ENCODE measurements at places on chromosomes 1 and 21.

DNA sequence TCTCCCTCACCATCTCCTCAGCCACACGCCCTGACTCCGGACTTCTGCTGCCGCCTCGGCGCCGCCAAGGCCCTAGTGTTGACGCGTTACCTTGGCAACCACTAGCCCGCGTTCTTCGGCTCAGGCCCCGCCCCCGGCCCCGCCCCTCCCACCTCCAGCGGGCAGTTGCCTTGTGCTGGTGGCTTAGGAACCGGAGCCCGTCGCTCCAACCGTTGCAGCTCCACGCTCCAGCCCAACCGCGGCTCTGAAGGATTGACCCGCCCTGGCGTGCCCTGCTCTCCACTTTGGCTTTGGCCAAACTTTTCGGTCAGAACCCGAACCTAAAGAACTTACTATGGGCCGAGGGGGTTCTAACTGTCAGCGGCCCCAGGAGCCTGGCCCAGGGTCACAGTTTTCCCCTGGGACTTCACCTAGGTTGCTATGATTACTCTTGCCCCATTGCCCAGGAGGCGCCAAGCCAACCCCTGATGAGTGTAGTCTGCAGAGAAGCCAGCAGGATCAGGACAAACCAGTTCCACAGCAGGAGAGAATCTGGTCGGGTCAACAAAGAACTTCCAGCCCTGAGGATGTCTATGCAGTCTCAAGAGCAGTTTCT lies at the start of gene CFAP45:
Gene CFAP45, minus strand, starts transcription at position 80 of the 595 bp plus-strand sequence. Its CDS starts 67 bp downstream, at position 13.
- peak; percentile 35 for DNase-seq

DNA sequence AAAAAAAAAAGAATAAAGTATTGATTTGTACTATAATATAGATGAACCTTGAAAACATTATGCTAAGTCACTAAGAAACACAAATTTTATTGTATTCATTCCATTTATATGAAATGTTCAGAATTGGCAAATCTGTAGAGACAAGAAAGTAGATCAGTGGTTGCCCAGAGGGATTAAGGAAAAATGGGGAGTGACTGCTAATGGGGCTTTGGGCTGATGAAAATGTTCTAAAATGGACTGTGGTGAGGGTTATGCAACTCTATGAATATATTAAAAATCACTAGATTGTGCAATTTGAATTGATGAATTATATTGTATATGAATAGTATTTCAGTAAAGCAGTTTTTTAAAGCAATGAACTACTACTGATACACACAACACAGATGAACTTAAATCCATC lies 10.0 kb downstream of the GDAP2 start:
- DNase-seq: no peak

DNA sequence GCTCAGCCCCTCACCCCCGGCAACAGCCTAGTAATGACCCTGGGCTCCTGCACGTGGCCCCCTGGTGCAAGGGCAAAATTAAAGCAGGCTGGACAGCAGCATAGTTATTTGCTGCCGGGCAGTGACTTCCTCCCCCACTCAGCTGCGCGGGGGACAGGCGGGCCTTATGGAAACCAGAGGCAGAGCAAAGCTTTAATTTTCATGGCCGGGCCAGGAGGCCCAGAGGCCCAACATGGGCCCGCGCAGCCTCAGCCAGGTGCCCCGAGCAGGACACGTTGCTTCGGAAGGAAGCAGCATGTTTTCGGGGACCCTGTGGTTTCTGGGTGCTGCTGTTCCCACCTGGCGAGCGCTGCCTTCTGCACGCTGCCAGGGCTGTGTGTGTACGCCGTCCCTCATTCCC lies 89.9 kb upstream of the ARHGEF16 start:
- no peak for DNase-seq

- no peak for DNase-seq
Observed at GRCh38 chr1:109764561-109765482, 1.1 kb upstream of the EPS8L3 start.

DNA sequence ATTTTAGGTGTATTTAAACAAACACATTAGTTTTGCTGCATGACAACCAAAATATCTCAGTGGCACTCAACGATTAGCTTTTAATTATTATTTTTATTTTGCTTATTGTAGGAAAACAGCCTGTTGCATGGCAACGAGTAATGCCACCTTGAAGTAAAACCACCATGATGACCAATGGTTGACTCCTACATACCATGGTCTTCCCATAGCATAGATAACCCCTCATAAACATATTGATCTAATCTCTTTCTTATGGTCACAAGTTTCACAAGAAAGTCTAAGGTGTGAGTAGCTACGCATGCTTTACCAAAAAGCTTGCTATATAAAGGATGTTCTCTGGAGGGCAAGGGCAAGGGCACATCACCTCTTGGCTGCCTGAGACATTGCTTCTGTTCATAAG lies 61.5 kb upstream of the PTBP2 start:
- DNase-seq: no peak

DNA sequence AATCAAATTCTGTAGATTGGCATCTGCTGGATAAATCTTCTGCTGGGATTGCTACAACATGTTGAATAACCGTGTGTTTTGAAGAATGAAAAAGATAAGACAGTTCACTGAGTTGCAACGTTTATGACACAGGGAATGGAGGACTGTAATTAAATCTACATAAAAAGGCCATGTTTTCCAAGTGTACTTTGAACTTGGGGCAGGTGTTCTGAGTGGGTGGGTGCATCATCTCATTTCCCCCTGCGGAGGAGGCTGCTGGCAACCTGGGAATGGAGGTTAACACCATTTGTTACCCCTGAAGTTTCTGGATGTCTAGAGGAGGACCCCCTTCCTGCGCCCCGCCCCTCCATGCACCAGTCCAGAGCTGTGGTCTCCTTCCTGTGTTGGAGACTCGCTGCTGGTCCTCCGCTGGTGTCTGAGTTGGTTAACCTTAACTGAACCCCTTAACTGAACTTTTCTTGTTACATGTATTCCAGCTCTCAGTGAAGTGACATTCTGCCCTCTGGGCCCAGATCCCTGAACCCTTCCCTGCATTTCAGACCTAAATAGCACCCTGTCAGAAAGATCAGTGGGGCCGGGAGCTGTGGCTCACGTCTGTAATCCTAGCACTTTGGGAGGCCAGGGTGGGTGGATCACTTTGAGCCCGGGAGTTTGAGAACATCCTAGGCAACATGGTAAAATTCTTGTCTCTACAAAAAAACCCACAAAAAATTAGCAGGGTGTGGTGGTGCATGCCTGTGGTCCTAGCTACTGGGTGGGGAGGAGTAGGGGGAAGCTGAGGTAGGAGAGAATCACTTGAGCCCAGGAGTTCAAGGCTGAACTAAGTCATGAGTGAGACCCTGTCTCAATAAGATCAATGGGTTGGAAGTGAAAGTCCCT lies 31.8 kb downstream of the UCK2 start:
- DNase-seq: no peak

- DNase-seq: no peak
Observed at GRCh38 chr1:224045556-224045955, 68.4 kb upstream of the FBXO28 start.

DNA sequence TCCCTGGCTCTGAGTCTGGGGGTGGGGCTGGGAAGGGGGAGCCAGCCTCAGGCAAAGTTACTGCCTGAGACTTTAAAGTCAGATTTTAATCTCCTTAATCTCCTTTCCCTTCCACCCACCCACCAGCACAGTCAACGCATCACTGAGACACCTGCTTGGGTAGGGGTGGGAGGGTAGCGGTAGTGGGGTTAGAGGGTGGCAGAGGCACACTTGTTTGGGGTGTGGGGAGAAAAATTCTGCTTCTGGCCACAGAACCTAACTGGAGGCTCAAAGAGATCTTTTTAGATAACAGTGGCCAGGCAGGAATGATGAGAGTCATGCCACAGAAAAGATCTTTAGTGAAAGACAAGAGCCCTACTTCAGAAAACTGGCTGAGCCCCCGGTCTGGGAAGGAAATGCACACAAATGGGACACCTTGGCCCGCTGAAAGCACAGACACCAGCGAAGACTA lies 44.1 kb downstream of the CD247 start:
- peak; percentile 39 for DNase-seq

- no peak for DNase-seq
Observed at GRCh38 chr1:230818367-230818766, 50.0 kb downstream of the C1orf198 start.

DNA sequence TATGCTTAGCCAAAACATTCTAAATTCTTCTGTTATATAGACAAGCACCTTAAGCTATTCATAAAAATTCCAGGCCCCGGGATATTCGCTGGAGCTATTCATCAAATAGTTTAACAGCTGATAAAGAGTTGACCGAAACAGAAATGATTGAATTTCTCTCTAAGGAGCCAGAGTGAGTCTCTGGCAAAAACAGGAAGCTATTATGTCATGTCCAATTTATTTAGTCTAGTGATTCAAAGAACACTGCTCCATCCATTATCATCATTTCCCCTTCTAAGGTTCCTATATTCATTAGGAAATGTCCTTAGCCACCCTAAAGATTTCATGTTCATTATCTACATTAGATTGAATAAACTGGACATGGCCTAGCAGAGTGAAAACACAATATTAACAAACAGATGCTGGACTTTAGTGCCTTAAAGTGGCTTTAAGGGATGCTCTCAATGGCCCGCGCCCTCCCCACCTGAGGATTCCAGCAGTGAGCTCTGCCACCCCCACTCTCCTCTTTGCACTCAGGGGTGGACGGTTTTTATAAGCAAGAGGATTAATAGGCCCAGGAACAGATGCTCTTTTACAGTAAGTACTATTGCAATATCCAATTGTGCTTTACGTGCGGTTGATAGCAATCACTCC lies 122.1 kb upstream of the RGS1 start:
- DNase-seq: no peak

- no peak for DNase-seq
Observed at GRCh38 chr1:25856856-25857255, 2.4 kb downstream of the AUNIP start.

- DNase-seq: no peak
Observed at GRCh38 chr1:30603081-30603858, 120.1 kb downstream of the MATN1 start.

DNA sequence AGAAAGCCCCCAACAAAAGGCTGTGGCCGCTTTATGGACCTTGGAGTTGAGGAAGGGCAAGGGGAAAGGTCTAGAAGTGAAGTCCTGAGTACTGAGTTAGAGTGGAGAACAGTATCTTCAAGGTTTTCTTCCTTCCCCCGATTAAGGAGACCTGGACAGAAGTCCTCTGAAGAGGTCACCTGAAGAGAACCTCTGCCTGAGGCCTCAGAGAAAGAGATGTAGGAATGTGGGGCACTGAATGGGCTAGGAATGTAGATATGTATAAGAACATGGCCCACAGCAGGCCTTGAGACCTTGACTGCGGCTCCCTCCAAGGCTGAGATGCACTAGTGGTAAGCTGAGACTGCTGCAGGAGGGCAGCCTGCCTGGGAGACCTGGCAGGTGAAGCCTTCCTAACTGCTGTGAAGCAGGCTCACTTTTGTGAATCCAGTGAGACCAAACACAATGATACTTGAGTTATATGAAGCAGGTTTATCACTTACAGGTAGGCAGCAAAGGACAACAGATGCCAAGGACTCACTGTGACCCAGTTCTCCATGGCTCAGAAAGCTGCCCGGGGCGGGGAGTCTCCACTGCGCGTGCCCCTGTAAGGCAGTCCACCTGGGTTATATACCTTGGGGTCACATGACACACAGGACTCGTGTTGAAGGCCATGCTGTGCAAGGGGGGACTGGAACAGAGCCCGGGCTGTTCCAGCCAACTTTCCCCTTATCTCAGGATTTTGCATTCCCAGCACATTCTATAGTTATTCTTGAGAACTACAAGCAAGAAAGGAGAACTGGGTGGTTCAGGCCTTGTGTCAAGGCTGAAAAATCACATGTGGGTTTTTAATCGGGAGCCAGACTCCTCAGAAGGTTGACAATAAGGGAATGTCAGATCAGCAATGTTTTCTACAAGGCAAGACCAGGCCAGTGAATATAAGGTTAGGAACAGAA lies 78.8 kb upstream of the PPM1J start:
- no peak for DNase-seq

DNA sequence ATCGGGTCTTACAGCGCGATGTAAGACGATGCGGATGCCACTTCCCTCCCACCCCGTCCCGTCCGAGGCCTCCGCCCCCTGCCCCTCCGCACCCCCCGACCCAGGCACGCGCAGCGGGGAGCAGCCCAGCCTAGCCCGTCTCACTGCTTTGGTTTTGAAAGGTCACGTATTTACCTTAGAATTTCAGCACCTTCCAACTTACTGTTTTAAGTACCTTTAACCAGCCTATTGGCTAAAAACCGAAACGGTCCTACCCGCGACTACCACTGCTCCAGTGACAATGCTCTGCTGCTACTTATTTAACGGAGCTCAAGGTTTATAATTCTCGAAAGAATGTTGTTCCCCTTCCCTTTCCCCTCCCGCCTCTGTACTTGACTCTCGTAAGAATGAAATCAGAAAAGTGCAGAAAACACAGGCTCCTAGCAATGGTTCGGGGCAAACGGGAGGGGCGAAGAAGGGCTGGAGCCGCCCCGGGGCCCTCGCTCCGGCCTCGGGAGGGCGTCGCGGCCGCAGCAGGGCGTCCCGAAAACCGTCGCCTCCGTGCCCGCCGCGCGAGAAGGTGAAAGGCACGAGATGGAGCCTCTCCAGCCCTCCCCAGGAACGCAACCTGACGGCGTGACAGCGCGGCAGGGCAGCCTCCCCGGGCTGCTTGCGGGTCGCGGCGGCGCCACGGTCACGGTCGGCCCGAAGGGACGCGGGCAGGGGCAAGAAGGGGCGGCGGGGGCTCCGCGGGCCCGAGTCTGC lies 667 bp downstream of the TMEM50B start:
- peak; percentile 48 for DNase-seq

DNA sequence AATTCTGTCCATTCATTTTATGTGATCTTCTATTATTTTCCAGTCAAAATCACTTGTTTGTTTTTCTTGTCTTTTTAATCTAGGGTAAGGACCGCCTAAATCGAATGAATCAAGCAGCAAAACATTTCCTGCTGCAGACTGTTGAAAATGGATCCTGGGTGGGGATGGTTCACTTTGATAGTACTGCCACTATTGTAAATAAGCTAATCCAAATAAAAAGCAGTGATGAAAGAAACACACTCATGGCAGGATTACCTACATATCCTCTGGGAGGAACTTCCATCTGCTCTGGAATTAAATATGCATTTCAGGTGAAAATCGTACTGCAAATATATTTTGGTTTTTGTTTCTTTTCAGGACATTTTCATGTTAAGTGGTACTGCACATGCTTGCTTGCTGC lies 20.5 kb downstream of the CLCA4 start:
- no peak for DNase-seq

DNA sequence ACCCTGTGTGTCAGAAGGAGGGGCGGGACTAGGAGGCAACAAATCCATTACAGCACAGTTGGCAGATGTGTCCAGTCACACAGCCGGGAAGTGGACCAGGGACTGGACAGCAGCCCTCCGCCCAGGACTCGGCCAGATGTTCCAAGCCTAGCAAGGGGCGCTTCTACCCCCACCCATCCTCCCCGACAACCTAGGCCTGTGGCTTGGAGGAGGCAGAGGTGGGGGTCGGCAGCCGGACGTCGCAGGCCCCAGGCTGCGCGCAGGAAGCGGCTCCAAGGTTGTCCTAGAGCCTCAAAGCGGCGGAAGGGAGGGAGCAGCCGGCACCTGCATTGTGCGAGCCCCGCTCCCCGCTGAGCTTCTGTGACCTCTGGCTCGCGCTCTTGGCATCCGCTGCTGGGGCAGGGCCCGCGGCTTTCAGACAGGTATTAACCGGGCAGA lies 20.6 kb upstream of the MYCL start:
- DNase-seq: no peak
